ENCODE measurements at places on chromosomes 12 and 14.

- H3K4me1 ChIP-seq: peaks cover 7% of the 10 kb centered on the region
- H3K36me3 ChIP-seq: peaks cover 14% of the 10 kb centered on the region
- H3K27me3 ChIP-seq: no peaks in the 10 kb centered on the region
- DNase-seq: no peak
- H3K27ac ChIP-seq: peak overlapping the region; percentile 84
- H3K4me3 ChIP-seq: peak overlapping the region; percentile 87
Observed at GRCh38 chr12:6688543-6688998, 604 bp downstream of the ZNF384 start.

DNA sequence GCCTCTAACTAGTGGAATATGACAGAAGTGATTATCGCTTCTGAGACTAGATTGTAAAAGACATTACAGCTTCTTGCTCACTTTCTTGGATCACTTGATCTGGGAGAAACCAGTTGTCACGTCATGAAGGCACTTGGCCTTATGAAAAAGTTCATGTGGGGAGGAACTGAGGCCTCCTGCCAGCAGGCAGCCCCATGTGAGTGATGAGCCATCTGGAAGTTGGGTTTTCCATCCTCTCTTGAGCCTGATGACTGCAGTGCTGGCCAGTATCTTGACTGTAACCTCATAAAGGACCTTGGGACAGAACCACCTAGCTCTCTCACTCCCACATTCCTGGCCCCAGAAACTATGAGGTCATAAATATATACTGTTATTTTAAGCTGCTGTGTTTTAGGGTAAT is 28.0 kb downstream of the TTLL5 start:
- H3K27me3 ChIP-seq: no peaks in the 10 kb centered on the region
- peaks cover 2% of the 10 kb centered on the region for H3K4me1 ChIP-seq
- peaks cover 11% of the 10 kb centered on the region for H3K36me3 ChIP-seq
- no peak overlapping the region for H3K4me3 ChIP-seq

- no peaks in the 10 kb centered on the region for H3K27me3 ChIP-seq
- DNase-seq: no peak
- H3K4me3 ChIP-seq: peak overlapping the region; percentile 29
Observed at GRCh38 chr12:110858848-110859247, 12.1 kb downstream of the CCDC63 start.

DNA sequence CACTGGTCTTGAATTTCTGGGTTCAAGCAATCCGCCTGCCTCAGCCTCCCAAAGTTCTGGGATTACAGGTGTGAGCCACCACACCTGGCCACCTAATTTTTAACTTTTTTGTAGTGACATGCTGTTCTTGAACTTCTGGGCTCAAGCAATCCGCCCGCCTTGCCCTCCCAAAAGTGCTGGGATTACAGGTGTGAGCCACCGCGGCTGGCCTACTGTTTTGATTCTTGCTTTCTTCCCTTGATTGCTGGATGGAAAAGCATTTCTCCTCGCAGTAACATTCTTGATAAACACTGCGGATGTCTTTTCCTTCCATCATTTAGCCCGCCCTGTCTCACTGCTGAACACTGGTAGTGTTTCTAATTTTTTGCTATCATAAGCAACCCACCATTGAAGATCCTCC is 72.9 kb downstream of the RBM19 start:
- H3K27ac ChIP-seq: no peak overlapping the region
- H3K4me3 ChIP-seq: no peak overlapping the region
- no peaks in the 10 kb centered on the region for H3K27me3 ChIP-seq
- H3K36me3 ChIP-seq: peaks cover 17% of the 10 kb centered on the region

DNA sequence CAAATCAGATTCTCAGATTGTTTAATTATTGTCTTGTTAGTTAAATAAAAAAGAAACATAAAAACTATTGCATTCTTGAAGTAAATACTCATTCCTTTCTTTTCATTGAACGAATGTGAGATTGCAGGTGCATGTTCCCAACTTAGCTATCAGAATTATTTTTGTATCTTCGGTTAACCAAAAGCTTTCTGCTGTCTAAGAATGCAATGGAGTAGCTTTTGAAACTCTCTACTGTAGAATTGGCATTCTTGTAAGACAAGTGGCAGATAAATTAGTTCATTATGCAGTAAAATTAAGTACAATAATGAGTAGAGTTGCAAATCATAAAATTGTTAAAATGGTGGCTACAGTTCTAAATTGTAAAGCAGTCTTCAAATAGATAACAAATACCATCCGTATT is 298.1 kb downstream of the ACSS3 start:
- H3K36me3 ChIP-seq: no peaks in the 10 kb centered on the region
- no peak overlapping the region for H3K4me3 ChIP-seq
- H3K4me1 ChIP-seq: no peaks in the 10 kb centered on the region
- no peaks in the 10 kb centered on the region for H3K27me3 ChIP-seq
- no peak overlapping the region for H3K27ac ChIP-seq
- no peak for DNase-seq

GRCh38 chr12:54358191-54358944 is 5.9 kb downstream of the GPR84 start:
- H3K36me3 ChIP-seq: peaks cover 7% of the 10 kb centered on the region
- H3K4me3 ChIP-seq: peak overlapping the region; percentile 84
- H3K27ac ChIP-seq: peak overlapping the region; percentile 78

- DNase-seq: peak; percentile 60
- no peak overlapping the region for H3K27ac ChIP-seq
- H3K36me3 ChIP-seq: no peaks in the 10 kb centered on the region
- H3K4me1 ChIP-seq: peaks cover 7% of the 10 kb centered on the region
- no peak overlapping the region for H3K4me3 ChIP-seq
Observed at GRCh38 chr12:26633591-26634210, 199.3 kb downstream of the ITPR2 start.

DNA sequence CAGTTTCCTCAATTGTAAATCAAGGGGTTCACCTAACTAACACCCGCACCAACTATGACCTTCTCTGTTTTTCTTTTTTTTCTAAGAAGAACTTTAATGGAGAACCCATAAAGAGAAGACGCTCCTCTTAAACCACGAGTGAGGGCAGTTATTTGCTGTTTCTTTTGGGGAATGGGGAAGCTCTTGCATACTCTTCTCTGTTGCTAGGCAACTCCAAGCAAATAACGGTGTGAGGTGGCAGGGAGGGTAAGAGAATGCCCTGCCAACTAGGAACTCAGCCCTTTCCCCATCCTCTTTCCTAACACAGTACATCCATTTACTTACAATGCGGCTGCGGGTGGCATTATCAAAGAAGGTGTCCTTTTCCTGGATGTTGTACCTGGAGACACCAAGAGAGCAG is 114.9 kb downstream of the ANO2 start:
- no peaks in the 10 kb centered on the region for H3K27me3 ChIP-seq
- no peak overlapping the region for H3K27ac ChIP-seq
- no peaks in the 10 kb centered on the region for H3K36me3 ChIP-seq
- H3K4me3 ChIP-seq: no peak overlapping the region
- DNase-seq: no peak

- peaks cover 28% of the 10 kb centered on the region for H3K27me3 ChIP-seq
- no peak for DNase-seq
- no peaks in the 10 kb centered on the region for H3K4me1 ChIP-seq
Observed at GRCh38 chr12:68984796-68985573, 52.0 kb upstream of the CPM start.

DNA sequence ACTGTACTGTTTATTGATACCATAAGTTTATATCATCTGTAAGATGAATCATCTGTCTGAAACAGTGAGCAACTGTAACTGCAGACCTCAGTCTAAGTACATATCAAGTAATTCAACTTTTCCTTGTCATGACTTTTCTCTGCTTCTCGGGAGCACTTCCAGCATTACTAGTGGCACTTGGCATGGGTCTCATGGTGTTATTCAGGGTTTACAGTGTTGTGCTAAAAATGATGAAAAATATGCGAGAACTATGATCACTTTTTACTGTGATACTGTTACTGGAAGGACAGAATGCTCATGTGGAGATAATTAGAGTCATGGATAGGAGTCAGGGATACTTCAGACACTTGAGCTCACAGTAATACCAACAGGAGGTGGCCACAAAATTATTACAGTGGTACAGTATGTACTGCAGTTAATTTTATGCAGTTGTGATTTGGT is 8.3 kb downstream of the KTN1 start:
- H3K27me3 ChIP-seq: no peaks in the 10 kb centered on the region
- H3K36me3 ChIP-seq: no peaks in the 10 kb centered on the region
- peak overlapping the region; percentile 19 for H3K4me3 ChIP-seq
- no peak overlapping the region for H3K27ac ChIP-seq
- H3K4me1 ChIP-seq: peaks cover 2% of the 10 kb centered on the region
- peak; percentile 65 for DNase-seq

DNA sequence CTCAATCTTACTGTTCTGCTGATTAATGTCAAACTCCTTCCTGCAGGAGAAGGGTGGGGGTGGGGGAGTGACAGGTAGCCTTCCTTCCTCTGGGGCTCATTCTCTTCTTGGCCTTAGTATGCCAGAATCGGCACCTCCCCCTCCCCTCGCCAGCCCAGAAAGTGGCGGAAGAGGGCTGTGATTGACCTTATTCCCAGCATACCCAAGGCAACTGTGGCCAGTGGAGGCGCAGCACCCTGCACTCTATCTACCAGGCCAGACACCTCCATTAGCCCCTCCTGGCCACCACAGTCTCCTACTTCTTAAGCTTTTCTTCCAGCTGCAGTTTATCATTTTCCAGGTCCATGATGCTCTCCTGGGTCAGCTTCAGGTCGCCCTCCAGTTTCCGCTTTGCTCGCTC is 15.5 kb downstream of the MYH6 start:
- H3K36me3 ChIP-seq: no peaks in the 10 kb centered on the region
- no peak for DNase-seq
- peaks cover 62% of the 10 kb centered on the region for H3K27me3 ChIP-seq

- H3K4me1 ChIP-seq: peaks cover 10% of the 10 kb centered on the region
- no peaks in the 10 kb centered on the region for H3K27me3 ChIP-seq
- peaks cover 42% of the 10 kb centered on the region for H3K36me3 ChIP-seq
Observed at GRCh38 chr12:57775563-57776246, 3.3 kb downstream of the EEF1AKMT3 start.

GRCh38 chr12:53817021-53817389 is 65.2 kb upstream of the CISTR start:
- H3K4me1 ChIP-seq: no peaks in the 10 kb centered on the region
- no peak overlapping the region for H3K27ac ChIP-seq
- no peaks in the 10 kb centered on the region for H3K36me3 ChIP-seq
- H3K27me3 ChIP-seq: peaks cover 65% of the 10 kb centered on the region

GRCh38 chr14:99871771-99872170 is 78.6 kb downstream of the EML1 start:
- peaks cover 2% of the 10 kb centered on the region for H3K4me1 ChIP-seq
- no peaks in the 10 kb centered on the region for H3K27me3 ChIP-seq
- no peak overlapping the region for H3K4me3 ChIP-seq

DNA sequence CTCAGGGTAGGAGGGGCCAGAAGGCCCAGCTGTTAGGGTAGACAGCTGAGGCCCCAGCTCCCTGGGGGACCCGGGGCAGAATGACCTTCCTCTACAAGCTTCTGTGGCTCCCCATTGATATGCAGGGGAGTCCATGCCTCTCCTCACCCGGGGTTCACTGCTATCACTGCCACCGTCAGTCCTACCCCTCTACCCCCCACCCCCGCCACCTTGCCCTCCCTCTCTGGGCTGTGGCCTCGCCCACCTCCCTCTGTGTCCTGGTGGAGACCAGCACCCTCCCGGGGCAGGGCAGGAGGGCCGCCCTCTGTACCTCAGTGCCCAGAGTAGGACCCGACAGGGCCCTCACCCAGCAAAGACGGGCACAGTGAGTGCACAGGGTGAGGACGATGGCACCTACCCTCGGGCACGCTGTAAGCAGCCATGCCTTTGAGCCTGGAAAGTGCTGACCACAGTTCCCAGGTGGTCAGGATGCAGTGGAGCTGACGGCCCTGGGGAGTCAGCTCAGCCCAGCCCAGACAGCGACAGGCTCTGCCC is 88.4 kb upstream of the SFSWAP start:
- no peaks in the 10 kb centered on the region for H3K36me3 ChIP-seq
- no peak overlapping the region for H3K27ac ChIP-seq
- no peak for DNase-seq
- H3K27me3 ChIP-seq: peaks cover 59% of the 10 kb centered on the region

DNA sequence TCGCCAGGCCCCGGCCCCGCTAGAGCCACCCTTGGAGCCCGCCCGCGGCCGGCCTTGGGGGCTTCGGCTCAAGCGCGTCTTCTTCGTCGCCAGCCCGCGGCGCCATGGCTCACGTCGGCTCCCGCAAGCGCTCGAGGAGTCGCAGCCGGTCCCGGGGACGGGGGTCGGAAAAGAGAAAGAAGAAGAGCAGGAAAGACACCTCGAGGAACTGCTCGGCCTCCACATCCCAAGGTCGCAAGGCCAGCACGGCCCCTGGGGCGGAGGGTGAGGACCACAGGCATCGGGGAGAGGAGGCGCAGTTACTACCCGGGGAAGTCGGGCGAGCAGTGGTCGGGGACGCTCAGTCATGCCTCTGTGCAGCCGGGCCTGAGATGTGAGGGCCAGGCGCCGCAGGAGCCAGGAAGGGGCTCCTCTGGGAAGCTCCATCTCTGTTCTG is 573 bp downstream of the ARL6IP4 start:
- H3K27ac ChIP-seq: peak overlapping the region; percentile 65
- peak overlapping the region; percentile 98 for H3K4me3 ChIP-seq
- DNase-seq: peak; percentile 64
- H3K36me3 ChIP-seq: peaks cover 66% of the 10 kb centered on the region

GRCh38 chr12:99983456-99984258 is 1.1 kb downstream of the ANKS1B start:
- no peak overlapping the region for H3K27ac ChIP-seq
- peaks cover 11% of the 10 kb centered on the region for H3K27me3 ChIP-seq
- no peaks in the 10 kb centered on the region for H3K36me3 ChIP-seq

DNA sequence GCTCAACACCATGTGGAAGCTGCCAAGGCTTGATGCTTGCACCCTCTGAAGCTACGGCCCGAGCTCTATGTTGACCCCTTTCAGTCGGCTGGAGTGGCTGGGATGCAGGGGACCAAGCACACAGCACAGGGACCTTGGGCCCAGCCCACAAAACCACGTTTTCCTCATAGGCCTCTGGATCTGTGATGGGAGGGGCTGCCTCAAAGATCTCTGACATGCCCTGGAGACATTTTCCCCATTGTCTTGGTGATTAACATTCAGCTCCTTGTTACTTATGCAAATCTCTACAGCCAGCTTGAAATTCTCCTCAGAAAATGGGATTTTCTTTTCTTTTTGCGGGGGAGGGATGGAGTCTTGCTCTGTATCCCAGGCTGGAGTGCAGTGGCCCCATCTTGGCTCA is 46.3 kb downstream of the MON2 start:
- no peaks in the 10 kb centered on the region for H3K27me3 ChIP-seq
- H3K36me3 ChIP-seq: peaks cover 74% of the 10 kb centered on the region
- no peaks in the 10 kb centered on the region for H3K4me1 ChIP-seq
- no peak overlapping the region for H3K4me3 ChIP-seq
- no peak for DNase-seq
- no peak overlapping the region for H3K27ac ChIP-seq

- H3K4me3 ChIP-seq: no peak overlapping the region
- no peaks in the 10 kb centered on the region for H3K36me3 ChIP-seq
- H3K27ac ChIP-seq: no peak overlapping the region
Observed at GRCh38 chr14:65531148-65531547, 118.6 kb downstream of the FUT8 start.

- no peaks in the 10 kb centered on the region for H3K27me3 ChIP-seq
- H3K4me1 ChIP-seq: peaks cover 19% of the 10 kb centered on the region
- peak overlapping the region; percentile 71 for H3K27ac ChIP-seq
- peak overlapping the region; percentile 87 for H3K4me3 ChIP-seq
Observed at GRCh38 chr14:102087762-102088011, 843 bp upstream of the HSP90AA1 start.

- H3K4me1 ChIP-seq: no peaks in the 10 kb centered on the region
- H3K4me3 ChIP-seq: no peak overlapping the region
- peak; percentile 36 for DNase-seq
- no peak overlapping the region for H3K27ac ChIP-seq
- H3K27me3 ChIP-seq: no peaks in the 10 kb centered on the region
Observed at GRCh38 chr12:63930971-63931370, 86.5 kb downstream of the SRGAP1 start.

Measured in mesenchymal stem cell (in vitro differentiated cells and primary cell).